Activated T-helper 2 cell treated with anti-CD3 and anti-CD28 coated beads, Interferon-gamma antibody, Interleukin-2, Interleukin-4, amounts not matched to agents 10 μg/mL and 5 μg/mL and 100 μg/mL, durations not matched to agents 14 hours and 24 hours and 36 hours (primary cell): ENCODE measurements at places on chromosomes 7 and 10. TPM values are rescaled to one million over a fixed set of nuclear protein-coding genes. Genes with fewer than 3 reads are reported as not detected.
A peak's percentile ranks its signal among the peaks of the same experiment; 100 is the strongest.

DNA sequence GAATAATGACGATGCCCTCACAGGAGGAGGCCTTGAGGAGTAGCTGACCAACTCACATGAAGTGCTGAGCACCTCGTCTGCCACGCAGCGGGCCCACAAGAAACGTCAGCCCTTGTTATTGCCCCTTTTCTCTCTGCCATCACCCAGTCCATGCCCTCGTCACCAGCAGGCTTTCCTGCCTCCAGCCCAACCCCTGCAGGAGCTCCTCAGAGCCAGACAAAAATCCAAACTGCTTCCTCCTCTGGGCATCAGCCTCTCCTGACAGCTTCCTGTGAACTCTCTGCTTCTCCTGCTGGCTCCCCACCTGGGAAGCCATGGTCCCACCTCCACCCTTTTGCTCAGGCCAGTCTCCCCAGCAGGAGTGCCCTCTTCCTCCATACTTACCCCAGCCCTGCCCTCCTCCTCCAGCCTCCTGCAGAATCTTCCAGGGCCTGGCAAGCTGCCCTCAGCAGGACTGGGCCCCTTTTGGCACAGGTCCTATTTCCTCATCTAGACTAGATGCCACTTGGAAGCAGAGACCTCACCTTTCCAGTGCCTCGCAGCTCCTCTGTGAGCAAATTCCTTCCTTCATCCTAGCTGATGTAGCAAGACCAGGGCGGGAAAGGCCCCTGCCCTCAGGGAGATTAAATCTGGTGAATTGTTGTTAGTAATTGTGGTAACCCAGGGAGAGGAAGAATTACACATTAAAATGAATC lies 115.1 kb downstream of the C10orf105 start:
- no peaks in the 10 kb centered on the region for H3K36me3 ChIP-seq
- DNase-seq: no peak
- H3K27me3 ChIP-seq: peaks cover 3% of the 10 kb centered on the region
- H3K4me1 ChIP-seq: peaks cover 36% of the 10 kb centered on the region
- peak overlapping the region; percentile 18 for H3K27ac ChIP-seq

DNA sequence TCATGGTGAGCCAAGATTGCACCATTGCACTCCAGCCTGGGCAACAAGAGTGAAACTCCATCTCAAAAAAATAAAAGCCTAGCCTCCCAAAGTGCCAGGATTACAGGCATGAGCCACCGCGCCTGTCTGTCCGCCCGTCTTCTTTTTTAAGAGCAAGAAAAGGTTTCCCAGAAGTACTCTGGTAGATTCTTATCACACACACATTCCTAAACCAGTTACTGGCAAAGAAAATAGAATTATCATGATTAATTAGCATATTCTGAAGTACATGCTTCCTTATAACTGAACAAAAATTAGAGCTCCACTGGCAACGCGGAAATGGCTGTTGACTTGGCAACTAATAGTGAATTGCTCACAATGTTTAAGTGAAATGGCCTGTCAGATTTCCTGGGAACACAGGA lies 87.0 kb downstream of the ADK start:
- no peaks in the 10 kb centered on the region for H3K27me3 ChIP-seq
- peaks cover 4% of the 10 kb centered on the region for H3K36me3 ChIP-seq
- DNase-seq: no peak
- peaks cover 5% of the 10 kb centered on the region for H3K4me1 ChIP-seq

- H3K4me1 ChIP-seq: peaks cover 27% of the 10 kb centered on the region
- no peak for DNase-seq
- H3K27me3 ChIP-seq: no peaks in the 10 kb centered on the region
- peaks cover 20% of the 10 kb centered on the region for H3K36me3 ChIP-seq
- no peak overlapping the region for H3K27ac ChIP-seq
These were observed 581 bp downstream of the CLCN1 start for GRCh38 chr7:143316492-143316891.

- H3K27ac ChIP-seq: no peak overlapping the region
- DNase-seq: no peak
- H3K27me3 ChIP-seq: peaks cover 13% of the 10 kb centered on the region
- H3K4me1 ChIP-seq: no peaks in the 10 kb centered on the region
These were observed 5.2 kb downstream of the GRIFIN start for GRCh38 chr7:2471022-2471329.

GRCh38 chr7:66054063-66054462 lies 21.6 kb upstream of the ASL start:
- H3K36me3 ChIP-seq: no peaks in the 10 kb centered on the region
- H3K27me3 ChIP-seq: no peaks in the 10 kb centered on the region
- H3K4me3 ChIP-seq: no peak overlapping the region

Gene TPST1
- total RNA-seq: 1.3 and 1.6 TPM in 2 replicates
